ENCODE measurements at places on chromosomes 11 and 22. TPM values are rescaled to one million over a fixed set of nuclear protein-coding genes. Genes with fewer than 3 reads are reported as not detected.
A peak's percentile ranks its signal among the peaks of the same experiment; 100 is the strongest.

DNA sequence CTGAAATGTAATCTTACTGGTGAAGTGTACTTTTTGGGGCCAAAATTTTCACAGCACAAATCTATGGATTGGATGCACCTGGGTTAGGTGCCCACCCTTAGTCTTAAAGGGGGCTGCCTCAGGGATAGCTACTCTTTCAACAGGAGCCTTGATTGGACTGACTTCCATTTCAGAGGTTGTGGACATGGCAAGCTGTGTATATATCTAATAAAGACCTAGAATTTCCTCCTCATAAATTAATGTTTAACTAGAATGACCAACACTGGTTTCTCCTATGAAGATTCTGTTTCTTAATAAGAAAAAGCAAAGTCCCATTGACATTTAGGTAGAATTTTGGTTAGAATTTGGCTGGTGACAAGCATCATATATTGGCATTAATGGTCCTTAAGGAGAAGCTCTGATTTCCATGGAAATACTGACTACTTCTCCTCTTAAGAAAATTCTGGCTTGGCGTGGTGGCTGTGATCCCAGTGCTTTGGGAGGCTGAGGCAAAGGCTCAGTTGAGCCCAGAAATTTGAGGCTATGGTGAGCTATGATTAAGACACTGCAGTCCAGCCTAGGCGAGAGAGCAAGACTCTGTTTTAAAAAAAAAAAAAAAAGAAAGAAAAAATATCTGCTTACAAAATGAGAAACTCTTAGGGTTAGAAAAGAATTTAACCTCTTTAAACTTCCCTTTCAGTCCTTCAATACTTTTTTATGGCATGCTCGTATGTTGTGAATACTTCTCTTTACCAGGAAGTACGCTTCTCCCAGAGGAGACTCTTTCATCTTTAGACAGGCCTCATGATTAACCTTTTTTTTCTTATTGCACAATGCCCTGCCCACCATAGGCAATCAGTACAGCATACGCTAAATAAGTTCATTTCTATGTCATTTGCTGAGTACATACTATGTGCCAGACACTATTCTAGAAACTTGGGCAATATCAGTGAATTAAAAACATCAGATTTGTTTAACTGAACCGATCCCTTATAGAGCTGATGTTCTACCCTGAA is 77.2 kb downstream of the PRR5L start:
- H3K36me3 ChIP-seq: no peaks in the 10 kb centered on the region
- no peak overlapping the region for H3K27ac ChIP-seq
- no peak for DNase-seq
- H3K27me3 ChIP-seq: peaks cover 52% of the 10 kb centered on the region
- peak overlapping the region; percentile 93 for H3K4me3 ChIP-seq

- no peak overlapping the region for H3K27ac ChIP-seq
- H3K4me1 ChIP-seq: peaks cover 21% of the 10 kb centered on the region
- DNase-seq: no peak
Measured at GRCh38 chr11:134995741-134996140, 583.7 kb upstream of the B3GAT1 start.

DNA sequence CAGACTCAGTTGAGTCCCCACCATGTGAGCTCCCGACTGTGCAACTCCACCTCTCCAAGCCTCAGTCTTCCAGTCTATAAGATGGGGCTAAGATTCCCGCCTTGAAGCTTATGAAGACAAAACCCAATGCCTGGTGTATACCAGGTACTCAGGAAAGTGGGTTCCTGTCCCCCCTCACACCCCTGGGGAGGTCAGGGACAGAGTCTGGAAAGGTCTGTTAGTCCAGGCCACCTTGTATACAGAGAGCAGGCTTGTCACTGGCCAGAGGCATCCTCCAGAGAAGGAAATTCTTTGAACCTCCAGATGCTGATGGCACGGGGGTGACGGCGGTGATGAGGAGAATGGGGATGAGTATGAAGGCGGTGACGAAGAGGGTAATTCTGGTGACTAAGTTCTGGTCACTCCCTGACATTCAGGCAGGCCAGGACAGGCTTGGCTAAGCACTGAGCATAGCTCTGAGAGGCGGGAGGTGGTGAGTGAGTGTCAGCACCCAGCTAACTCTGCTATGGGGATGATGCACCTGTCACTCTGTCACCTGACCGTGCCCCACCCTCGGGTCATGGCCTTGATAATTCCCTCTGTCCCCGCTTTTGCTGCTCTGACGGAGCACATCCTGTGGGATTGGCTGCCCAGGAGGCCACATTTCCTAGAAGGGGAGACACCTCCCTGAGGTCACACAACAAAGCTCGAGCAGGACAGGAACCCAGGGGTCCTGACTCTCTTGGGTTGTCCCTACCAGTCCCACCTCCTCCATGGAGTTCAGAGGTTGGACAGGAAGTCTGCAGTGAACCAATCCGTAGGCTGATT is 30.9 kb upstream of the CSNK1E start:
- H3K27me3 ChIP-seq: peaks cover 4% of the 10 kb centered on the region
- no peak for DNase-seq
- peaks cover 7% of the 10 kb centered on the region for H3K36me3 ChIP-seq
- no peak overlapping the region for H3K27ac ChIP-seq

GRCh38 chr22:42805016-42805997 is 51.8 kb downstream of the ARFGAP3 start:
- H3K27me3 ChIP-seq: no peaks in the 10 kb centered on the region
- peak overlapping the region; percentile 61 for H3K4me3 ChIP-seq
- peaks cover 13% of the 10 kb centered on the region for H3K4me1 ChIP-seq

SULT4A1 gene
- 6.3 TPM for total RNA-seq

PLXNB2 gene
- total RNA-seq: 128 TPM

All from neural crest cell (in vitro differentiated cells).